ENCODE measurements at places on chromosomes 1 and 21.

DNA sequence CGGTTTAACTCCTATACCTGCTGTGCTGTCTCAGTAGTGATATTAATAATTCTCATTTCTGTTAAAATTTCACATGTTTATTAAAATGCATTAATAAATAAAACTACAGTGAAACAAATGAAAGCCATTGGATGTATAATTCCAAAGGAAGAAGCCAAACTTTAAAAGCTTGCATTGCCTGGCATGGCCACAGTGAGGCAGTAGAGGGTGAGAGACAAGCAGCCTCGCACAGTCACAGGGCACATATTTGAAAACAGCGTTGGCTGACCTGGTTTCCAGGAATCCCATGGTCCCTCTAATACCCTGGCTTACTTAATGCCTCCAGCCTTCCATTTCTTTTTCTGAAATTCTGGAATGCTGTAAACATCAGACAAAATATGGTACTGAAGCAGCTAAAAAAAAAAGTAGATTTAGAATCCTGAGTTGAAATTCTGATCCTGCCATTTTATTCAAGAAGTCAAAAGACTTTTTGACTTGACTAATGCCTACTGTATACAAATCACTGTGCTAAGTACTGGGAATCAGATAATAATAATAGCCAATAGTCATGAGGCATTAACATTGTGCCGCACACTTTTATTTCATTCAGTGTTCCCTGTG, 6.7 kb upstream of the RNASEL start:
- peak; percentile 31 for DNase-seq

DNA sequence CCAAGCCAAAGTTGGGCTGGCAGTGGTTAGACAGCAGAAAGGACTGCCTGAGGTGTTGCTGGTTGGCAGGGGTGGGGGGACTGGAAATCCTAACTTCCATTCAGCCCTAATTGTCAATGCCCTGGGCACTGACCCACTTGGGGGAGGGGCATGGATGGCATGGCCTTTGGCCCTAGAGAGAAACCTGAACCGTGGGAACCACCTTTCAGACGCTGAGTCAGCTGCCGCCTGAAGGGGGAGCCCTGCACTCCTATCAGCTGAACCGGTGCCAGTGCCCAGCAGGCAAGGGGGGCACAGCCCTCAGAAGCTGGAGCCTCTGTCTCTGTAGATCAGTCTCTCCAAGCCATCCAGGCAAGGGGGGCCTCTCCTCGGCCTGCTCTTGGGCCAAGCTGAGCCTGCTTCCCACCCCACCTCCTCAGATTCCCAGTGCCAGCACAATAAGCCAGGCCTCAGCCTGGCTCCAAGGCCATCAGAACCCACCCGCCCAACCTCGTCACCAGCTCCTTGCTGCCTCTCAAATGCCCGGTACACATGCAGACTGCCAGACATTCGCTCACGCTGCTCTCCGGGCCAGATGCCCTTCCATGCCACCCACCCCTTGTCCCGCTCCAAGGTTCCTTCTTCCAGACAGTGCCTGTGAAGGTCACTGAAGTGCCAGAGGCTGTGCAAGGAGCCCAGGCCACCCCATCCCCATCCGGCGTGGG, 11.6 kb downstream of the TINAGL1 start:
- no peak for DNase-seq

DNA sequence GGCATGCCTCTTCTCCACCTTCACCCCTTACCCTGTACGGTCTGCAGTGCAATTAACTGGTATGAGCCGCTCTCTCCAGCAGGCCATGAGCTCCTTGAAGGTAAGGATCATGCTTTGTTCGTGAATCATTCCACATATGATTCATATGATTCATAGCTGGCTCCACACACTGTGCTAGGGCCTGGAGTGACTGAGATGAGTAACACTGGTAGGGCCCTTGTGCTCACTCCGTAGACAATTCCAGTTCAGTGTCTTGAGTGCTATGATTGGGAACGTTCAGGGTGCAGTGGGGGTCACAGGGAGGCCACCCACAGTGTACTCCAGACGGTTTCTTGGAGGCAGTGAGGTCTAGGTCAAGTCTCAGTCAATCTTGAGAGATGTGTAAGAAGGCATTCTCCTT, 239.8 kb downstream of the LMX1A start:
- DNase-seq = no peak

DNA sequence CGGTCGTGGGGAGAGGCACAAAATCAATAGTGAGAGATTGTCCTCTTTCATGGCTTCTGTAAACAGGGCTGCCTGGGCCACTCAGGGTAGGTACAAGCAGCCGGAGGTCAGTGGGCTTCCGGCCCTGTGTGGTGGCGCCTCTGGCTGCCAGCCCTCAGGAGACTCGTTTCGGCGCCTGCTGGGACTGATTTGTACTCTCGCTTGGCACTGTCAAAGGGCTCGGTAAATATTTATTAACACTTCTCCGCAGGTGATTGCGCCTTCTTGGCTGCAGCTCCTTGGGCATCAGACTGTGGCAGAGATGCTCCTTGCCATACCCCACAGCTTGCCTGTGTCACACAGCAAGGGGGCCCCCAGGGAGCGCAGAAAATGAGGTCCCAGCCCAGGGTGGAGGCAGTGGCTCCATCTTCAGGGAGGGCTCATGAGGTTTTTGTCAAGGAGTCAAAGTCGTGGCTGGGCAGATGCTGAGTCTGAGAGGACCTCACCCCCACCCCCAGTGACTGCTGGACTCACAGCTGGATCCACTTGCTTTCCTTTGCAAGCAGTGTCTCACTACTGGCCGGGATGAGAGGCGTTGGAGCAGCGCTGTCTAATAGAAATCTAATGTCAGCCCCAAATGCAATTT, 262.5 kb downstream of the GRIK3 start:
- no peak for DNase-seq

DNA sequence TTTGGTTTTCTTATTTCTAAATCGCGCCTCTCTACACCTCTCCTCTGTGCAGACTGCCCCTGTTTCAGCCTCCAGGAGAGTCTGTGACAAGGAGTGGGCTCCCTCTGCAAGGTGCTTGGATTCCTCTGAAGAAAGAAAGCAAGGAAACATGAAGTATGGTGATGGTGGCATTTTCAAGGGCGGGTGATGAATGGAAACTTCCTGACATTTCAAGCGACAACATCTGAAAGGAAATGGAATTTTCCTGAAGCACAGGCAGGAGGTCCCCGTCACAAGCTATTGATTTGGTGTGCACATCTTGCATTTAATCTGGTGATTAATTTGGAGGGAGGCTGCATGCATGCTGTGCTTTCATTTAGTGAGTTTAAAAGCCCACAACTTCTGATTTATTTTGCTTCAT, 164.6 kb upstream of the FGGY start:
- DNase-seq = no peak

- no peak for DNase-seq
These were observed 32.0 kb upstream of the AGL start for GRCh38 chr1:99818063-99818699.

GRCh38 chr1:90761781-90762589, 44.9 kb upstream of the BARHL2 start:
- no peak for DNase-seq

DNA sequence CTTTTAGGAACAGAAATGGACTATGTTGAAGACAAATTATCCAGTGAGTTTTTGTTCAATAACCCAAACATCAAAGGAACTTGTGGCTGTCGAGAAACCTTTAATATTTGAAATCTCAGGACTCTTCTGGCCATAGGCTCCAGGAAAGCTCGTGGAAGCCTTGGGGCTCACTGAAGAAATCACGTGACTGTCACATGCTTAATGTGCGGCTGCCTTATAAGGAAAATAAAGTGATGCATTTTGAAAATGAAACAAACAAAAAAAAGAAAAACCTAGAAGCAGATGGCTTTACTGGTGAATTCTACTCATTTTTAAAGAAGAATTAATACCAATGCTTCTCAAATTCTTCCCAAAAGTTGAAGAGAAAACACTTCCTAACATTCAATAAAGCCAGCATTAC, 228.4 kb upstream of the RAB4A start:
- no peak for DNase-seq

- DNase-seq = no peak
These were observed 20.6 kb upstream of the TBX15 start for GRCh38 chr1:119008483-119009311.

GRCh38 chr1:221691261-221691660, 50.6 kb downstream of the DUSP10 start:
- DNase-seq = no peak

DNA sequence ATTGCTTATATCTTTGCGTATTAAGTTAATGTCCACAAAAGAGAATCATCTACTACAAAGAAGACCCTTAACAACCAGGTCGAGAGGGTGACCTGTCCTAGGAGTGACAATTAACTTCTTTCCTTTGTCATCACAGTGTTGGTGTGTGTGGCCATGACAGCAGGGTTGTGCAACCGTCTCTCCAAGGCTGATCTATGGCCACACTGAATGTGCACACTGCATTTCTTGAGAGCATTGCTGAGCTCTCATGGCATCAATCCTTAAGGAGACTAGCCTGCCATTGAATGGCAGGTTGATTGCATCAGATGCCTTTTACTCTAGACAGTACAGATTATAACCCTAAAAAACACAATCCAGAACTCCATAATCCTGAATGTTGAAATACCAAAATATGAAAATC, 86.5 kb upstream of the OLFM3 start:
- no peak for DNase-seq

GRCh38 chr1:235239851-235240250, 78.8 kb upstream of the RBM34 start:
- no peak for DNase-seq

GRCh38 chr1:34436836-34437235, 260.1 kb downstream of the C1orf94 start:
- no peak for DNase-seq

DNA sequence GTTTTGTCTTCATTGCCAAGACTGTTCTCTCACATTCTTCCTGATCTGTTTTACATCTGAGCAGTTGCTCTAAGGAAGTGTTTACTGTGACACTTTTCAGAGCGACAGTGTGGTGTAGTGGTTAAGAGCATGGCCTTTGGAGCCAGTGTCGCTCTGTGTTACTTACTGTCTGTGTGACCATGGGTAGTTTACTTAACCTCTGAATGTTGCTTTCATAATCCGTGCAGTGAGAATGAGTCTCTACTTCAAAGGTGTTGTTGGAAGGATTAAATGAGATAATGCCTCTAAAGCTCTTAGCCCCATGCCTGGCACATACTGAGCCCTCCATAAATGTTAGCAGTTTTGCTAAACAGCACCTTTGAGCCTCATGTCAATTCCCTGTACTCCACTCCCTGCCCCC, 35.9 kb upstream of the ZFP69B start:
- DNase-seq = no peak

- DNase-seq = no peak
These were observed 33.4 kb downstream of the SUCO start for GRCh38 chr1:172566196-172566997.

- DNase-seq = peak; percentile 42
These were observed 83.3 kb downstream of the CDC42BPA start for GRCh38 chr1:227234998-227235405.

DNA sequence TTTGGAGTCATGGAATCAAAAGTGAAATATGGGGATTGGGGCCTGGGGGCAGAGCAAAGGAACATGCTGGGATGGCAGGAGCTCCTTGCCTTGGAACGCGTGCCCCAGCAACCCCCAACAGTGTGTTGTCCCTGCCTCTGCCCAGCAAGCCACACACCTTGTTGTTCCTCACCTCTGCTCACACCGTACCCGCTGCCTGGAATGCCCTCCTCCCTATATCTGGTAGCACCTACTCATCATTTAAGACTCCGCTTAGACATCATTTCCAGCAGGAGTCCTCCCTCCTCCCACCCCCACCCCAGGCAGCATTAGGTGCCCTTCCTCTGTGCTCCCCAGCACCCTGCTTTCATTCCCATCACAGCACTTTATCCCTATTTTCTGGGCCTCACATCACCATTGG, 7.8 kb downstream of the NECTIN4 start:
- DNase-seq = no peak

DNA sequence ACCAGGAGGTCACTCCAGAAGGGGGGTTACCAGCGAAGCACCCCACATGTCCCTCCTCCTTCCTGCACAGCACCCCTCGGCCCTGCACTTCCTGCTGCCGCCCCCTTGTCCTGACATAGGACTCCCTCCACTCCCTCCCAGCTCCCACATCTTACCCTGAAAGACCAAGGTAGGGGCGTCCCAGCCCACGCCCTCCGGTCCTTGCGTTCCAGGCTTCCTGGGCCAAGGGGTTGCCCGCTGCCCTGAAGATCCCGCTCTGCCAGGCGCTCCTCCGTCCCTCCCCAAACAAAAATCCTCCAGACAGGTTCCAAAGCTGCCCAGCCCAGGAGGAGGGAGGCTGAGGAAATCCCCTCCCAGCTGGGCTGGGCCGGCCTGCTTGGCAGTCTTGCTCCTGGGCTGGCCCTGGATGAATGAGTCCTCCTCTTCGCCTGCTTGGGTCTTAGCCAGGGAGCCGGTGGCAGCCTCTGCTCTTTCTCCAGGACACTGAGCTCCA, at the start of gene RHBDL2:
Gene RHBDL2 (minus strand): TSS at position 304 of the 493 bp plus-strand sequence. CDS start 22,618 bp downstream, outside the sequence.
- no peak for DNase-seq

DNA sequence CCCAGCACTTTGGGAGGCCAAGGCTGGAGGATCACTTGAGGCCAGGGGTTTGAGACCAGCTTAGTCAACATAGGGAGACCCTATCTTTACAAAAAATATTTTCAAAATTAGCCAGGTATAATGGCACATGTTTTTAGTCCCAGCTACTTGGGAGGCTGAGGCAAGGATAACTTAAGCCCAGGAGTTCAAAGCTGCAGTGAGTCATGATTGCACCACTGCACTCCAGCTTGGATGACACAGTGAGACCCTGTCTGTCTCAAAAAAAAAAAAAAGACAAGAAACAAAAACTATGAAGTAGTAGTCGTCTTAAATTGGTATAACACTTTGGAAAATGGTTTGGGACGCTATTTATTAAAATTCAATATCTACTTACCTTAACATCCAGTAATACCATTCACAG, 7.7 kb downstream of the AIM2 start:
- no peak for DNase-seq

DNA sequence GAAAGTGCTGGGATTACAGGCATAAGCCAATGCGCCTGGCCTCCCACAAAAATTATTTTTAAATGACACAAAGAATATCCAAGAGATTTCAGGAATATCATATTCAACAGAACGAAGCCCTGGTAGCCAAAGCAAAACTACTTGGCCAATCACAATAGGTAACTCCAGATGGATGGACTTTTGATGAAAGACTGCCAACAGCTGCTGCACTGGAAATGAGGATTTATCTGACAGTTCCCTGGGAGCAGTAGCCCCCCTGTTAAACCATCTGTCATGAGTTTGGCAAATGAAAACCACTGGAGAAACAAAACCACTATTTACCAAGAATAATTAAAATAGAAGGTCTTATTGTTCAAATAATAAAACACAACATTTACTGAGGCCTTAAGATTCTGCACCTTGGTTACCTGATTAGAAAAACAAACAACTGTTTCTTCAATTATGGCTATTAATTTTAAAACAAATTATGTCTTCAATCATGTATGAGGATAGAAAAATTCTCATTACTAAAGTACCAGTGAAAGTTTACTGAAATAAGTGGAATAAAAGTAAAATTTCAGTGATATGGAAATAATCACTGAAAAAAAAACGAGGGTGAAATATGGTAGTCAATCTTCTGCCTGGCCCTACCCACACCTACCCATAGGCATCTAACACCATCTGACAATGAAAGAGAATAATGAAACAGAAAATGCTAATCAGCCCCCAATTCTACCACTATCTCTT, 34.3 kb upstream of the PSMG1 start:
- no peak for DNase-seq

All from GDM1 (cell line).